K562 (cell line): ENCODE measurements at places on chromosomes 7 and 10.

DNA sequence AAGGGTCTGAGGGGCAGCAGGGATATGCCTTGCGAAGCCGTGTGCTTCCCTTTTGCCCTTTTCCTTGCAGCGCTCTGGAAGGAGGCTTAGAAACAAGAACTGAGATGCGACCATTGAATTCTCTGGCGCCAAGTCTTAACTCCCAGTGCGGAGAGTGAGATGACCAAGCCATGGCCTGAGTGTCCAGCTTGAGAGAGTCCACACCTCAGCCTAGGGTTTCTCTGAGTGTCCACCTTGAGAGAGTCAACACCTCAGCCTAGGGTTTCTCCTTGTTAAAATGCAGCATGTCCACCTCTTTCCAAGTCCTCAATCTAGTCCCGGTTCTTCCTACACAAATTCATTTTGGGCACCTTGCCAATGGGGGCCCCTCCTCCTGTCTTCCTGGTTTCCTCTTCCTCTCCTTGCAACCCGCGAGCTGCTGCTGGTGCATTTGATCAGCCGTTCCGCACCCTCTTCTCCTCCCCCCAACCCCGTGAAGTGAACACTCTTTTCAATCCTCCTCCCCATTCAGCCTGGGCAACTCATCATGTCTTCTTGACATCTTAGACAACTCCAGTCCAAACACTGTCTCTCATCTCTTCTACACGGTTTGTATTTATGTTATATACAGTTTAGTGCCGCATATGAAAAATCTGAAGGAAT lies 178.2 kb upstream of the PITRM1 start:
- DNase-seq, result no peak

DNA sequence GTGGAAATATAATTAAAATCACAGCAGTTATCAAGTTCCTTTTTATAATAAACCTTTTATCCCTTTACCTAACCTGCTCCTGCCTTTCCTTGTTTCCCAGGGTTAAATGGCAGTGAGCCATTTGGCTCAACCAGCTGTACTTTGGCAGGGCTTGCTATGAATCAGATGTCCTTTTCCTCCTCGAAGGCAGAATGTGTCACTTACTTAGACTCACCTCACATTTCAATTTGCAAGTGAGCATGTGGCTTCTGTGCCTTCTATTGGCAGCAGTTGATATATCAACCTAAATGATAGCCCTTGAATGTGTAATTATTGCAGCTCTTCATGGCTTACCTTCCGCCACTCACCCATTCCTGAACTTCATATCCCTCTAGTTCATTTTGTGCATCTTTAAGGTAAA lies 301.7 kb downstream of the CSTF2T start:
- no peak for DNase-seq

- DNase-seq, result no peak
Observed at GRCh38 chr7:92827464-92828120, 8.8 kb downstream of the CDK6 start.

DNA sequence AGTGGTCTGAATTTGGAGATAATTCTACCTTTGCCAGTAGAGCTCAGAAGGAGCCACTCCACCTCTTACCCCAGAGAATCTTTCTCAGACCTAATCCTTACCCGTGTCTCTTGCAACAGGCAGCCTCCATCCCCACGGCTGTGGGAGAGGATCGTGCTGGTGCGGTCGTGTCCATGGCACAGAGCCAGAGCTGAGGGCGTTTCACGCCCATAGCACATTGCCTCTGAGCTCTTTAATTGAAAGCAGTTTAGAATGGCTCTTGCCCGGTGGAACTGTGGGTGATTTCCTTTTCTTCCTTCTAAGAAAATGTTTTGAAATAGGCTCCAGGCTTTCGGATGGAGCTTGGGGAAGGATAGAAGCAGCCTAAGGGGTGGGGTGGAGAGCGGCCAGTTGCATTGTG lies 41.5 kb downstream of the PRF1 start:
- DNase-seq, result no peak

GRCh38 chr10:97766106-97766810 lies 5.5 kb downstream of the SFRP5 start:
- DNase-seq, result no peak
